Activated CD4-positive, alpha-beta T cell treated with anti-CD3 and anti-CD28 coated beads, Interleukin-2, amount 50 U/mL, for 24 hours (primary cell): ENCODE measurements at places on chromosomes 5 and 9.

DNA sequence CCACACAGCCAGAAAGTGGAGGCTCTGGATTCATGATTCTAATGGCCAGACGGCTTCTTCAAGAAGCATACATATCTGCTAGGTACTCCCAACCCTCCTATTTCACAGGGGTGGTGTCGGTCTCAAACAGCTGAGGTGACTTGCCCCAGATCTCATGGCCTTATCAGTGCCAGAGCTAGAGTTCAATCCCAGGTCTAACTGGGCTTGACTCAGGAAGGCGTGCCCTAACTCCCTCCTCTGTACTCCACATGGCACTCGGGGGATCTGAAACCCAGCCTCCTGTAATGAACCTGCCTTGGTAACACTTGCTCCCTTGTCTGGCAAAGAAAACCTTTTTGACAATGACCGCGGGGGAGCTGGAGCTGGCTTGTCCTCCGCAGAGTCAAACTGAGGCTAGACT lies 2.1 kb downstream of the QRFP start:
- DNase-seq = no peak

DNA sequence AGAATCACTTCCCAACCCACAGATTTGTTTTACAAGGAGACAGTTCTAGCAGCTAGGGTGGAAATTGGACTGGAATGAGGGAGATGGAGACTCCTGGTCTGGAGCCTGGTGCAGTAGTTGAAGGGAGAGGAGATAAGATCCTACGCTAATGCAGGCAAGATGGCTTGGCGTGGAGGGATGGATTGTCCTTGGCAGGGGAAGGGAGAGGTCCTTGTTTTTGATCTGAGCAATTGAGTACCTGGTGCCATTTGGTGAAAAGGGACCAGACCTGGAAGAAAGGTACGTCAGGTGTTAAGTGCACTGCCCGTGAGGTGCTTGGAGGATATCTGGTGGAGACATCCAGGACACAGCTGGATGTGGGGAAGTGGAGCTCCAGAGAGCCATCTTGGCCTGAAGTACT lies 35.7 kb downstream of the ANGPTL2 start:
- DNase-seq = no peak

GRCh38 chr9:13324988-13325387 lies 45.5 kb upstream of the MPDZ start:
- DNase-seq = no peak

GRCh38 chr5:137791387-137791786 lies 37.2 kb upstream of the HNRNPA0 start:
- DNase-seq = no peak

GRCh38 chr9:117709936-117710335 lies 5.7 kb downstream of the TLR4 start:
- no peak for DNase-seq

DNA sequence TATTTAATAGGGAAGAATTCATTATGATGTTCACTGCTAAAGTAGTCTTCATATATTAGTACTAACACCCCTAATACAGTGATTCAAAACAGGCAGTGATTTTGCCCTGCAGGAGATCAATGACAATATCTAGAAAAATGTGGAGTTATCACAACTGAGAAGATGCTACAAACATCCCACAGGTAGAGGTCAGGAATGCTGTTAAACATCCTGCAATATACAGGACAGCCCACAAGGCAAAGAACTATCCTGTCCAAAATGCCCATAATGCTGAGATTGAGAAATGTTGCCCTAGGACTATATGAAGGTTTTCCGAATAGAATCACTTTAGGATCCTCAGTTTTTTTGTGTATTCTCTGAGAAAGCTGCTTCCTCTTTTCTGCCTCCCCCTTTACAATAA lies 15.3 kb downstream of the RORB start:
- DNase-seq = no peak

DNA sequence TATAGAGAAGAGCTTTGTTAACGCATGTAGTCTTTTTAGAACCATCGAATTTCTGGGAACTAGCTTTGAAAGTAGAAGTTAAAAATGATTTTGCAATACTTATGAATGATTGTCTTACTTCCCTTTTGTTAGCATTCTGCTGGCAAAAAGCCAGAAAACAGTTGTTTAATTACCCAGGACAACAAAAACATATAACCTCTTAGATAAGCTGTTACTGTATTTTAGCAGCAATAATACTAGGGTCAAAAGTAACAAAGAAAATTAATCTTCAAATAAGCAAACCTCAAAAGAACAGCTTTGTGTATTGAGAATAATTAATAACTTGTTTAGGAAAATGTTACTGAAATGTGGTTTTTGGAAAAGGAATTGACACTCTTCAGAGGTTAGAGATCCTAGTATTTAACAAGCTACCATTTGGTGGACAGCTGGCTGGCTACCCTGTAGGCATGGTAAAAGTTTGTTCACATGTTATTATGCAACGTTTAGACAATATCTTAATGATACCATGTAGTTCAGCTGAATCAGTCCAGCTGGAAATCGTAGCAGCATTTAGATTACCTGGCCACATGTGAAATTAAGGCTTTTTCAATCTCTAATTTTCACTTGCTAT lies 3.8 kb downstream of the FGF10 start:
- no peak for DNase-seq

GRCh38 chr5:169268019-169268418 lies 32.9 kb downstream of the SLIT3 start:
- no peak for DNase-seq

DNA sequence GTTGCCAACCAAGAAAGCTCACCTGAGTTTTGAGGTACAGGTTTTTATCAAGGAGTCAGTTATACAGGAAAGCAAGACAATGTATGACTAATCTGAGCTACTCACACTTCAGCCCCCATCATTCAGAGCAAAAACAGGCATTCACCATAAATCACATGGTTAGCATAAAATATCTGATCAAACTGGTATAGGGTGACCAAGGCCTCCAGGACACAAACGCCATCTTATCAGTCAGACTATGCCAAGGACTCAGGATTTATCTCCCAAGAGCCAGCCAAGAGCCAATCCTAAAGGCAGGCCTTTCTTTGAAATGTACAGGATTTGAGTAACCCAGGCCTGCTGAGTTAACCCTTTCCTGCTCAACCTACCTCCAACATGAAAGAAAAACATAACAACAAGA lies 313.0 kb upstream of the NREP start:
- DNase-seq = no peak

DNA sequence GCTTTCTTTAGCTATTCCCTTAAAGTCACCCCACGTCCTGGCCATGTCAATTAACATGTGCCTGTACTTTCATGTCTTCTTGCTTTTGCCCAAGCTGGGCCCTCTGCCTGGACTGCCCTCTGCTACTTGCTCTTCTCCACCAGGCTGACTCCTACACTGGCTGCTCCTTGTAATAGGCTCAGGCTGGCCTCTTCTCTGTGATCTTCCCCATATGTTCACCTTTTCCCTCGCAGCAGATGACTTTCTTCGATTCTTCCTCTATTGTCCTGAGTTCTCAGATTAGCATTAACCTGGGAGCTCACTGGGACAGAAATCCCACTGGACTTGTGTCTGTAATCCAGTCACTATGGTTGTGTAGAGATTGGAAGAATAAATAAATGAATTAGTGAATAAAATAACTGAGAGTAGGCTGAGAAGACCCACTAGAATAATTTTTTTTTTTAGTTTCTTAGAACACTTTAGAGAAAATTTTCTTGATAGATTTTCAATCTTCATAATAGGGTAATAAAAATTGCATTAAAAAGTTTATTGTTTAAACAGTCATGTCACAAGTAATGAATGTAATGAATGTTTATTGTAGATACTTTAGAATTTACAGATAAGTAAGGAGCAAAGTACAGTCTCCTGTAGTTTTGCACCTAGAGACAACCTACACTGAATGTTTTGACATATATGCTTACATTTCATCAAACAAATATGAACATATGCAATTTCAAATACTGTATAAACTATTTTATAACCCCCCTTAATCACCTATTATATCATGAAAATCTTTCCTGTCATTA lies 47.4 kb upstream of the TNFSF15 start:
- no peak for DNase-seq

DNA sequence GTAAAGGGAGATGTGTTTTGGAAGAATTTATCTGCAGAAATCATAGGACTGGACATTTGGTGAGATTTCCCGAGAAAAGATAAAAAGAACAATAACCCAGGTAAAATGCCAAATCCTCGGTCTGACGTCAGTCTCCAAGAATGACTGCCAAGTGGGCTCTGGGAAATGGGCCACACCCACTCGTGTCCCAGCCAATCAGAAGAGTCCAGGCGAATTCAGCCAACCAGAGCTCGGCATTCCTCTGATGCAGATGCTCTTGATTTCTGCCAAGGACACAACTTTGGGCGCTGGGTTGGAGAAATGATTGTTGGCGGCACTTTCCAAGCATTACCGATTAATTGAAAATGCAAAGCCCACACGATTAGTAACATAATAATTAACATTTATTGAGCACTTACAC lies 73.3 kb downstream of the FGF18 start:
- no peak for DNase-seq

DNA sequence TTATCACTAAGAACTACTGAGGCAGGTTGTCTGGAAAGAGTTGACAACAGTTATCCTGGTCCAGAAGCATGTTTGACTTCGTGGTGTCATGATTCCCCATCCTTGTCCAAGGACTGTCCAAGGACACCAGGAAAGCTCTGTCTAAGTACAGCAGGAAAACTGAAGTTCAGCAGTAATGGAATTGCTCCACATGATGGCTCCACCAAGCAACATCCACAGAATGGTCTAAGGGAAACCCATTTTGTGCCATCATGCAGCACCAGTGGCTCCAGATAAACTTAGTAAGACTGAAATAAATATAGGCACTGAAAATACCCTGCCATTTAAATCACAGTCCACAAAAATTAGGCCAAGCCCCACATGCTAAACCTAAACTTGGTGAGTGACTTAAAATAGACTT lies 192.8 kb downstream of the CDH18 start:
- DNase-seq = no peak

GRCh38 chr5:93635991-93636390 lies 53.0 kb downstream of the NR2F1 start:
- DNase-seq = no peak
